ENCODE measurements at places on chromosomes 7 and 10.

- DNase-seq, result no peak
Observed at GRCh38 chr7:21912305-21912704, 33.4 kb downstream of the CDCA7L start.

GRCh38 chr7:82091126-82091684, 321.4 kb upstream of the HGF start:
- no peak for DNase-seq

DNA sequence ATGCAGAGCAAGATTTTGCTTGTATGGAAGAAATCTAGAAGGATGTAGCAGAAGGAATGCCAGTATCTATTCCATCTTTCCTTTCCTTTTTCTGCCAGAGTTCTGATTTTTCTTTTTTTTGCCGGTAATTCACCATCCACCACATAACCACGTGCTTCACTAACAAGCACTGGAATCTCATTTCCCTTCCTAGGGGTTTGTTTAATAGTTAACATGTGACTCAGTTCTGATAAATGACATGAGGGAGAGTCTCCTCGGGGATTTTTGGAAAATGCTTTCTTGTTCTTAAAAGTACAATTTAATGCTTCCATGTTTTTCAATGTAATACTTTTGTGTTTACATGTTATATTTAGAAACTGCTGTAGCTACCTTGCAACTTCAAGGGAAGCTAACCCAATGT, 590.2 kb downstream of the SH2D4B start:
- no peak for DNase-seq

- no peak for DNase-seq
Observed at GRCh38 chr10:785861-786214, 96.4 kb upstream of the DIP2C start.

DNA sequence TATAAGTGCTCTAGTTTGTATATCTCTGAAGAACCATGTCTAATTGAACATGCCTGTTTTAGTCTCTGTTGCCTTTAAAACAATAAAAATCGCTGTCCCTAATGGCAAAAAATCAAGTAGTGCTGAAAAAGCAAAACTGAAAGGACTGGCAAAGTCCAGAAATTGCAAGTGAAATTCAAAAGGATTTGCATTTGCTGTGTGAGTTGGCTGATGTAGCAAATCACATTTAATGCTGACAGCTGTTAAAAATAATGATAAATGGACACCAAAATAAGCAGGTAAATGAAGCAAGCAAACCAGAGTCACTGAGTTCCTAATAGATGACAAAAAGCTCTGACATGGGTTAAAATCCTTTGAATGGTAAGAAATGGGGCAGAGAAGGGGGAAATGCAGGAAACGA, 874.1 kb downstream of the GRM8 start:
- no peak for DNase-seq

- no peak for DNase-seq
Observed at GRCh38 chr7:46007990-46008643, 87.0 kb upstream of the IGFBP3 start.

- DNase-seq, result no peak
Observed at GRCh38 chr10:36224431-36224985, 582.4 kb upstream of the FZD8 start.

GRCh38 chr7:2248984-2249694, 7.1 kb downstream of the NUDT1 start:
- no peak for DNase-seq

DNA sequence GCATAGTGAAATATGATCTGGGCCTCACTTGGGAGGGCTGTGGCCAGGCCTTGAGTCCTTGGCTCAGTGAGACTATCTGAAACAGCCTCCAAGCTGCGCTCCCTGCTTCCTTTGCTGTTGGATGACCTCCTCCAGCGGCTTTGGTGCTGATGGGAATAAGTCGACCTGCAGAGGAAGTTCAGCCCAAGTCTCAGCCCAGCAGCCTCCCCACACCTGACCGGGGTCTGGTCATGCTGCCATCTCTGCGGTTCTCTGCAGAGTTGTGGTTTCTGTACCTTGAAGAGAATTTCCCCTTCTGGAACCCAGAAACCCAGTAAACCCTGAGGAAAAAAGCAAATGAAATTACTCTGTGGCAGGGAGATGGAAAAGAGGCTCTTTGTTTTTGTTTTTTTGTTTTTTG, 4.6 kb upstream of the RBAK start:
- DNase-seq, result no peak

DNA sequence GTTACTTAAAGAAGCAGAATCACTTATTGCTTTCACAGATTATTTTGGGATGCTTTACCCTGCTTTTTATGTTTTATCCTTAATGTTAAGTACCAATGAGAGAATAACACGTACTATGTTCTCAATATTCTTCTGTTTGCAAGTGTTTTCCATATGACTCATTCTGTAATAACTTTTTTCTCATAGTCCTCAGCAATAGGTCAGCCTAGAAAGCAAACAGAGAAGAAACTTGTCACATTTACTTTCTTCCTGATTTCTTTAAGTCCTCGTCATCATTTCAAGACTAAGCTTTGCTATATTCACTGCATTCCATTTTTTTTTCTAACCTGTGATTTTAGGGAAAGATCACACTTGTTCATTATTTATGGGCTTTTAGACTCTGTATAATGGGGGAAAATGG, 6.8 kb upstream of the AGR2 start:
- no peak for DNase-seq

GRCh38 chr10:28677888-28678686, 766 bp downstream of the BAMBI start:
- DNase-seq, result no peak

- DNase-seq, result no peak
Observed at GRCh38 chr7:105837765-105838626, 38.4 kb downstream of the ATXN7L1 start.

GRCh38 chr7:45584261-45585210, 10.4 kb downstream of the ADCY1 start:
- no peak for DNase-seq

GRCh38 chr7:110868458-110868857, 222.5 kb upstream of the LRRN3 start:
- DNase-seq, result no peak

DNA sequence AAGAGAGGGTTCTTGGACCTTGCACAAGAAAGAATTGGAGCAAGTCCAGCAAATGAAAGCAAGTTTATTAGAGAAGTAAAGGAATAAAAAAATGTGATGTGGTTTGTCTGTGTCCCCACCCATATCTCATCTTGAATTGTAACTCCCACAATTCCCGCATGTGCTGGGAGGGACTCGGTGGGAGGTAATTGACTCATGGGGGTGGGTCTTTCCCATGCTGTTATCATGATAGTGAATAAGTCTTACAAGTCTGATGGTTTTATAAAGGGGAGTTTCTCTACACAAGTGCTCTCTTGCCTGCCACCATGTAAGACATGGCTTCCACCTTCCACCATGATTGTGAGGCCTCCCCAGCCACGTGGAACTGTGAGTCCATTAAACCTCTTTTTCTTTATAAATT, 39.2 kb upstream of the FZD9 start:
- DNase-seq, result no peak

GRCh38 chr10:101897633-101898032, 54.0 kb upstream of the KCNIP2 start:
- DNase-seq, result no peak

- DNase-seq, result no peak
Observed at GRCh38 chr10:4683137-4683536, 142.9 kb upstream of the AKR1E2 start.

GRCh38 chr10:75922435-75922834, 491.0 kb downstream of the LRMDA start:
- no peak for DNase-seq

GRCh38 chr10:96910488-96911395, 78.6 kb downstream of the LCOR start:
- DNase-seq, result no peak

GRCh38 chr7:29564496-29565223, 1.0 kb downstream of the PRR15 start:
- no peak for DNase-seq

DNA sequence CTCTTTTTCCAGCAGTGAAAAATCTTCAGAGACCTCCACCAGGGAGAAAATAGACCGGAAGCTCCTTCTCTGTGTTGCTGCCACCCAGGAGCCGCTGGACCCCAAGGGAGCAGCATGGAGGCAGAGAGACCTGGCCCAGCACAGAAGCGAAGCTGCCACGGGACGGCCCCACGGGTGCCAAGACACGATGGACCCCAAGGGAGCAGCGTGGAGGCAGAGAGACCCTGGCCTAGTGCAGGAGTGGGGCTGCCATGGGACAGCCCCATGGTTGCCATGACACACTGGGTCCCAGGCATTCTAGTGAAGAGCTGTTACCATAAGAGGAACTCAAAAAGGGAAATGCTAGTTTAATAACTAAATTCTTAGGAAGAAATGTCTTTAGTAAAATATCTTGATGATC, 186.3 kb downstream of the PTPRN2 start:
- no peak for DNase-seq

DNA sequence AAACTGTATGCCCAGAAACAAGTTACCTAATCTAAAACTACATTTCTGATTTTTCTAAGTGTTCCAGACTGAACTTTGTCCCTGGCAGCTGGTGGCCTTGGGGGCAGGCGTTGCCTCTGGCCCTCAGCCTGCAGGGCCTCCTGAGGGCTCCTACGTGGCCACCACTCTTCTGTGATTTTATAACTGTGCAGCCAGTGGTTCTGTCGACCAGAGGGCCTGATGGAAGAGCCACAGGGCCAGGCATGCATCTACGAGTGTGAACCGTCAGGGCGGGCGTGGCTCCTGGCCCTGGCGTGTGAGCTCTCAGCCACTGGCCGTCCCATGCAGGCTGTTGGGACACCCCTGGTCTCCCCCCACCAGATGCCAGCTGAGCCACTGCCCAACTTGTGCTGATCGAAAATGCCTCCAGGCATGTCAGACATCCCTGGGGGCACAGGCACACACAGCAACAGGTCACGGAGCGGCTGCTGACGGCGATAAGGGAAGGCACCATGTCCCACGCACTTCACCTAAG, 173.4 kb downstream of the ZMYND11 start:
- DNase-seq, result no peak

- no peak for DNase-seq
Observed at GRCh38 chr7:49403844-49404243, 369.6 kb upstream of the VWC2 start.

- DNase-seq, result no peak
Observed at GRCh38 chr10:49169776-49170175, 18.4 kb downstream of the TMEM273 start.

DNA sequence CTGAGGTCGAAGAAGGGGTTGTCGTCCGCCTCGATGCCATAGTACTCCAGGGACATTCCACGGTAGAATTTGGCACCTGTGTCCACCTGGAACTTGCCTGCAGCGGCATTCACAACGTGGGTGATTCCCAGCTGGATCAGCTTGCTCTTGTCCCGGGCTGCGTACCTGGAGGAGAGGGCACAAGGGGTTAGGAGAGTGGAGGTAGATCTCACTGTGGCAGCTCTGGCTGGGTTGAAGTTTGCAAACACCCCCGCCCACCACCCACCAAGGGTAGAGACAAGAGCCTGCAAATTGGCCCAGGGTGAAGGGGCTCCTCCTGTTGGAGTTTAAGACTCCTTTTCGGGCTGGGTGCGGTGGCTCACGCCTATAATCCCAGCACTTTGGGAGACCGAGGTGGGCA, 15.8 kb upstream of the SAMD8 start:
- no peak for DNase-seq

DNA sequence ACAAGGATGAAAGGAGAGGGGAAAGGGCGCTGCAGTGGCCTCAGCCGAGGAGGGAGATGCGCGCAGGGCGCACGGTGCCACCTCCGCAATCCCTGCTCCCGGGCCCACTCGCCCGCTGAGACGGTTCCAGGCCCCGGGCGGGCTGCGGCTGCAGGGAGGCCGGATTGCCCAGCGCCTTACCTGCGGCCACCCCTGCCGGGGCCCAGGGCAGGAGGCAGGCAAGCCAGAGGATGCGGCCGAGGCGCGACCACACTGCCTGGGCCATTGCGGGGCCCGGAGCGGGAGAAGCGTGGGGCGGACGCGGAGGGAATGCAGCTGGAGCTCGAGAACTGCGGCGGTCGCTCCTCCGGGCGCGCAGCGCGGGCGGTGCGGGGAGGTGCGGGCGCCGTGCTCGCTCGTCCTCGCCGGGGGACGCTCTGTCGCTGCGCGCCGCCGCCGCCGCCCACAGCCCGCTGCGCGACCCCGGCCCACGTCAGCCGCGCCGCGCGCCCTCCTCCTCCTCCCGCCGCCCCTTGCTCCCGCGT, at the start of gene TMEM130:
Gene TMEM130, minus strand, starts transcription at position 418 of the 524 bp plus-strand sequence. Its CDS starts 153 bp downstream, at position 265.
- DNase-seq, result no peak

GRCh38 chr7:157139111-157139809, 534 bp downstream of the UBE3C start:
- peak; percentile 44 for DNase-seq

GRCh38 chr7:43747328-43748105, 11.0 kb upstream of the BLVRA start:
- no peak for DNase-seq

DNA sequence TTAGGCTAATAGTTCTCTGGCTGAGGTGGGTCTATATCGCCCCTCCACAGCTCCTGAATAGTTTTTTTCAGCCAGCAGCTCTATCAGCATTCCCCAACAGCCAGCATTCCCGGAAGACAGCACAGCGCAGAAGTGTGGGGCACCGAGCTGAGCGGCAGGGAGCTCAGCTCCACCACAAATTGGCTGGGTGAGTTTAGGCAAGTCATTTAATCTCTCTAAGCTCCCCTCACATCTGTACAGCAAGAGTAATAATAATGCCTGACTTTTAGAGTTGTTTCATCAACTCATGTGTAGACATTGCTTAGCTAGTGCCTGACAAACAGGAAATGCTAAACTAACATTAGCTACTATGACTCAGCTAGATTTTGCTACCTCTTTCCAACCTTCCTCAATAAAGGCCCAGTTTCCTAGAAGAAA, 247.9 kb upstream of the PTN start:
- no peak for DNase-seq

DNA sequence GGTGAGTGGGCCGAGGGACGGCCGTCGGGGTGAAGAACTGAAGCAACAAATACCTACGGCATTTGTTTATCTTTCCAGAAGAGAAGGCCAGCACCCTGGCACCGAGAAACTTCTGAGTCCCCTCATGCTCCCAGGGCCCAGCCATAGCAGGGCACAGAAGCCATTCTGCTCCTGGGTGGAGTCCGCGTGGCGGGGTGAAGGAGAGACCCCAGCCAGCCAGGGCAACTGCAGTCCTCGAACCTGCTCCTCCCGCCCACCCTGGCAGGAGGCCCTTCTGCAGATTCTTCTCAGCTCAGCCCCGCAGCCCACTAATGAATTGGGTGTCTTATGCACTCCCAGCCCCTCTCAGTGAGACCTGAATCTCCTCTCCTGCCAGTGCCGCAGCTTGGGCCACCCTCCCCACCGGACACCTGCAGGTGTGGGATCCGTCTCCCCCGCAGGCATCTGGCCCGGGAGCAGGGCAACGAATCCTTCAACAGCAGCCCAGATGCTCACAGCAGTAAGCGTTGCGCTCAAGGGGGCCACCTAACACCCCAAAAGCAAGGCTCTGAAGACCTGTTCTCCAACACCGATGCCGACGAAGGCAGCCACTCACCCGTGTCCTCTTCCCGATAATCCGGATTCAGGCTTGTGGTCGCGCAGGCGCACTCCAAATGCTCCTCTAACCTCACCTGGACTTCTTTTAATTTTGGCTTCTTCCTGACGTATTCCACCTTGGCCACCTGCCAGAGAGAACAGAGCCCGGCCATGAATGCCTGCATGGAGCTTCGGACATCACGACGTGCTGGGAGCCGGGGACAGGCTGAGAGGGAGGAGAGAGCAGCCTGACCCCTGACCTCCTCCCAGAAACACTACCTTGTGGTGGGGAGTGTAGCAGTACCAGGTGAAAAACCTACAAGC, 18.9 kb downstream of the PDGFA start:
- DNase-seq, result no peak
